ENCODE measurements at places on chromosomes 3 and 15.

DNA sequence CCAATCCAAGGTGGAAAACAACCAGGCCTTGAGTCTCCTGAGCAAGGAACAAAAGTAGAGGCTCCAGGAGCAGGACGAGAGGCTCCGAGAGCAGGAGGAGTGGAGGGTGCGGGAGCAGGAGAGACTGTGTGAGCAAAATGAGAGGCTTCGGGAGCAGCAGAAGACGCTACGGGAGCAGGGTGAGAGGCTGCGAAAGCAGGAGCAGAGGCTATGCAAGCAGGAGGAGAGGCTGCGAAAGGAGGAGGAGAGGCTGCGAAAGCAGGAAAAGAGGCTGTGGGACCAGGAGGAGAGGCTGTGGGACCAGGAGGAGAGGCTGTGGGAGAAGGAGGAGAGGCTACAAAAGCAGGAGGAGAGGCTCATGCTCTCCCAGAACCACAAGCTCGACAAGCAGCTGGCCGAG, 60.3 kb upstream of the UBE2Q2 start:
- no peak for DNase-seq

GRCh38 chr3:18372786-18373405, 52.2 kb downstream of the SATB1 start:
- DNase-seq, result no peak

DNA sequence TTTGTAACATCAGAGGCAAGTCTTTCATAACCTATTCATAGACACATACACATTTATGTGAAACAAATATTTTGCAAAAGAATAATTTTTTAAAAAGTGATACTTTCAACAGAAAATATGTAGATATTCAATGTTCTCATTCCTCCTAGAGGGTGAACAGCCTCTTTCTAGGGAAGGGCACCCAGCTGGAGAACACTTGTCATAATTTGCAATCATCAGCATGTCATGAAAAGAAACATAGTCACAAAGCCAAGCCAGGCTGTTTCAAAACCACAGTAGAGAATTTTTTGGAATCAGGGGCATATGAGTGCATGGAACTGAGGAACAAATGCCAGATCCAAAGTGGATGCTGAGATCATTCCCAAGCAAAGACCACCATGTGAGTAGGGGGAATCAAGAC, 406.9 kb upstream of the ADAMTS9 start:
- DNase-seq, result no peak

DNA sequence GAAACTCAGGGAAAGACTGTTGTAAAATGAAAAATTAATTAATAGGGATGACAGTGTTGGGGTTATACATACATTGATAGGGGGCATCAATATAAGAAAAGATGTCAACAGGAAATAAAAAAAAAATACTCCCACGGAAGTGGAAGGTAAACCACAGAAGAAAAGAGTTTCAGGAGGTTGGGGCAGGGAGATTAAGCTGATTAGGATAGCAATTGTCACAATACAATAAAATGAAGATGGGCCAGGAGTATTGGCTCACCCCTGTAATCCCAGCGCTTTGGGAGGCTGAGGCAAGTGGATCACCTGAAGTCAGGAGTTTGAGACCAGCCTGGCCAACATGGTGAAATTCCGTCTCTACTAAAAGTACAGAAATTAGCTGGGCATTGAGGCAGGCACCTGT, 536.1 kb downstream of the AGBL1 start:
- DNase-seq, result no peak

- no peak for DNase-seq
Observed at GRCh38 chr3:177377166-177377565, 179.9 kb upstream of the TBL1XR1 start.
